ENCODE measurements at places on chromosomes 13 and 19.

GRCh38 chr13:24252136-24252535 lies 57.2 kb upstream of the C1QTNF9 start:
- peak overlapping the region; percentile 94 for H3K27ac ChIP-seq
- H3K36me3 ChIP-seq, result peaks cover 46% of the 10 kb centered on the region
- H3K4me3 ChIP-seq, result peak overlapping the region; percentile 91
- peaks cover 62% of the 10 kb centered on the region for H3K4me1 ChIP-seq

GRCh38 chr13:110030394-110030928 lies 244.1 kb upstream of the IRS2 start:
- no peak for DNase-seq
- no peak overlapping the region for H3K27ac ChIP-seq
- H3K36me3 ChIP-seq, result no peaks in the 10 kb centered on the region
- H3K4me1 ChIP-seq, result no peaks in the 10 kb centered on the region
- no peak overlapping the region for H3K4me3 ChIP-seq

DNA sequence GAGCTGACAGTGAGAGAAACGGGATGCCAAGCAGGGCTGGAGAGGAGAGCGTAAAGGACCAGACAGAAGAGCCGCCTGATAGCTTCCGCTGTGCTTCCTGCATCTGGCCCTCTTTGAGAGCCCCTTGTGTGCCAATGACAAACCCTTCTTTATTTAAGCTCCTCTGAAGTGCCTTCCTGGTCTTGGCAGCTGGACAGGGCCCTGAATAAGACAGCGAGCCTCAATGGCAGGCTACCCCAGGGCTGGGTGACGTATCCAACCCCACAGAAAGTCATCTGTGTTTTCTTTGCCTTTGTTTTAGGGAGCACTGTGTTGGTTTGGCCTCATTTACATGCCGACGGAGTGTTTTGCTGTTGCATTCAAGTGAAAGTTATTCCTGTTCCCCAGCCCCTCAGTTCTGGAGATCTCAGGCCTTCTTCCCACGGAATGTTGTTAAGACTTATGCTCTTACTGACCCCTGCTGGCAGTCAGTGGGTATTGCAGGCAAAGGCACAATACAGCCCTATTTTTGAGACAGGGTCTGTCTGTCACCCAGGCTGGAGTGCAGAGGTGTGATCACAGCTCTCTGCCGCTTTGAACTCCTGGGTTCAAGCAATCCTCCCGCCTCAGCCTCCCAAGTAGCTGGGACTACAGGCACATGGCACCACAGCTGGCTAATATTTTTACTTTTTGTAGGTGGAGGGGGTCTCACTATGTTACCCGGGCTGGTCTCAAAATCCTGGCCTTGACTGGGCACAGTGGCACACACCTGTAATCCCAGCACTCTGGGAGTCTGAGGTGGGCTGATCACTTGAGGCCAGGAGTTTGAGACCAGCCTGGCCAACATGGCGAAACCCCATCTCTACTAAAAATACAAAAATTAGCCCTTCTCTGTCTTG lies 16.8 kb downstream of the CCL25 start:
- no peaks in the 10 kb centered on the region for H3K36me3 ChIP-seq
- no peaks in the 10 kb centered on the region for H3K27me3 ChIP-seq
- H3K4me3 ChIP-seq, result no peak overlapping the region
- H3K4me1 ChIP-seq, result no peaks in the 10 kb centered on the region
- H3K27ac ChIP-seq, result no peak overlapping the region

GRCh38 chr19:31583148-31583547 lies 233.9 kb upstream of the TSHZ3 start:
- H3K27me3 ChIP-seq, result no peaks in the 10 kb centered on the region
- no peak overlapping the region for H3K27ac ChIP-seq
- no peak for DNase-seq
- H3K36me3 ChIP-seq, result no peaks in the 10 kb centered on the region
- H3K4me3 ChIP-seq, result no peak overlapping the region

GRCh38 chr19:27993619-27994570 lies 1219.1 kb downstream of the UQCRFS1 start:
- no peaks in the 10 kb centered on the region for H3K4me1 ChIP-seq
- H3K27me3 ChIP-seq, result no peaks in the 10 kb centered on the region
- no peak overlapping the region for H3K27ac ChIP-seq
- DNase-seq, result no peak
- H3K36me3 ChIP-seq, result no peaks in the 10 kb centered on the region
- no peak overlapping the region for H3K4me3 ChIP-seq

DNA sequence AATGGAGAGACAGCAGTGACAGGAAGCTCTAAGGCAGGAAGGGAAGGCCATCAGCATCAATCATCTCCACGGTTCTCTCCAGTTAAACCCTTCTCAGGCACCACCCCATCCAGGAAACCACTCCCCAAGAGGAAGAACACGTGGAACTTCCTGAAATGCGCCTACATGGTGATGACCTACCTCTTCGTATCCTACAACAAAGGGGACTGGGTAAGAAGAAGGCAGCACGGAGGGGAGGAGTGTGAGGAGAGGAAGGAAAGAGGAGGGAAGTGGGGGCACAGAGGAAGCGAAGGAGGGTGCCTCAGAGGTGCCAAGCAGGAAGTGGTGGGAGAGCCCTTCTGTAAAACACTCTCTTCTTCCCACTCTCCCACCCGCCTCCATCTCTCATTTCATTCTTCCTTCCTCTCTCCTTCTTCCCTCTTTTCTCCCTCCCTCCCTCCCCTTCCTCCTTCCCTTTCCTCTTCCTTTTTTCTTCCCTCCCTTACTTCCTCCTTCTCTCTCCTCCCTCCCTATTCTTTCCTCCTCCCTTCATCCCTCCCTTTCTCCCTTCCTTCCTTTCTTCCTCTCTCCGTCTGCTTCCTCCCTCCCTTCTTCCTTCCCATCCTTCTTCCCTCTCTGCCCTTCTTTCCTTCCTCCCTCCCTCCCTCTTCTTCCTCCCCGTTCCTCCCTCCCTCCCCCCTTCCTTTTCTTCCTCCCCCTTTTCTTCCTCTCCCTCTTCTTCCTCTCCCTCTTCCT lies 12.6 kb downstream of the ZSCAN5A start:
- DNase-seq, result no peak
- H3K36me3 ChIP-seq, result peaks cover 7% of the 10 kb centered on the region
- peak overlapping the region; percentile 62 for H3K4me3 ChIP-seq
- peak overlapping the region; percentile 62 for H3K27ac ChIP-seq
- H3K27me3 ChIP-seq, result no peaks in the 10 kb centered on the region
- H3K4me1 ChIP-seq, result peaks cover 10% of the 10 kb centered on the region

- no peak for DNase-seq
- H3K4me3 ChIP-seq, result no peak overlapping the region
- no peaks in the 10 kb centered on the region for H3K4me1 ChIP-seq
- H3K27ac ChIP-seq, result no peak overlapping the region
Measured at GRCh38 chr19:7063339-7063738, 4.9 kb upstream of the MBD3L3 start.

DNA sequence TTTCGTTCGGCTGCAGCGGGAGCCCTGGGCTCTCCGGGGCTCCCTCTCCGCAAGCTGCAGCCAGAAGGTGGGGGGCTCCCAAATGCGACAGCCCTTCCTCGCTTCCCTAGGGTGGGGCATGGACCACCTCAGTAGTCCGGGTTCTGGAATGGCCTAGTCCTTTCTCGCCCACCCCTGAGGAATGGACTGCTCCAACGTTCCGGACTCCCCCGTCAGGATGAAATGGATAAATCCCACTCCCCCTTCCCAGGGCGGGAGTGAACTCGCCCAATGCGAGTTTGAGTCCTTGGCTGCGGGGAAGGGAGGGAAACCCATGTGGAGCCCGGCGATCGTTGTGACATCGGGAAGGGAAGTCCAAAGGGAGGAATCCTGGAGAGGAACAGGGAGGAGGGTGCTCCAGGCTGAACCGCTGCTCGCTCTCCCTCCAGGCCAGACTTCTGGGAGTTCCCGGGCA lies 5.5 kb downstream of the HRC start:
- H3K27ac ChIP-seq, result no peak overlapping the region
- no peak for DNase-seq
- peaks cover 62% of the 10 kb centered on the region for H3K27me3 ChIP-seq
- H3K4me1 ChIP-seq, result peaks cover 26% of the 10 kb centered on the region
- no peaks in the 10 kb centered on the region for H3K36me3 ChIP-seq
- peak overlapping the region; percentile 82 for H3K4me3 ChIP-seq

DNA sequence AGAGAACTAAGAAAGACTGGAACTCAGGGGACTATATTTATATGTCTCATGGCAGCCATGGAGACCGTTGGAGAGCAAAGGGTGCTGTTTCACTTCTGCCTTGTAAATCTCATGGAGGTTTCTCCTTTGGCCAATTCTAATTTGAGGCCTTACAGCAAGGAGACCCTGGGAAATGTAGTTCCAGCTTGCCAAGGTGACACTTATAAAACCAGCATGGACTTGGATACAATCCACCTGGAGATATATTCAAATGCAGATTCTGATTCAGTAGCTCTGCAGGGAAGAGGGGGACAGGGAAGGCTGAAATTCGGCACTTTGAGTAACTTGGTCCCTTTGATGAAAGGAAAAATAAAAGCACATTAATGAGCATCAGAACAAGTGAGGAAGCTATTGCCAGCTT lies 90.0 kb downstream of the OXGR1 start:
- no peaks in the 10 kb centered on the region for H3K4me1 ChIP-seq
- H3K4me3 ChIP-seq, result no peak overlapping the region
- no peaks in the 10 kb centered on the region for H3K36me3 ChIP-seq
- no peak overlapping the region for H3K27ac ChIP-seq
- no peak for DNase-seq
- no peaks in the 10 kb centered on the region for H3K27me3 ChIP-seq

DNA sequence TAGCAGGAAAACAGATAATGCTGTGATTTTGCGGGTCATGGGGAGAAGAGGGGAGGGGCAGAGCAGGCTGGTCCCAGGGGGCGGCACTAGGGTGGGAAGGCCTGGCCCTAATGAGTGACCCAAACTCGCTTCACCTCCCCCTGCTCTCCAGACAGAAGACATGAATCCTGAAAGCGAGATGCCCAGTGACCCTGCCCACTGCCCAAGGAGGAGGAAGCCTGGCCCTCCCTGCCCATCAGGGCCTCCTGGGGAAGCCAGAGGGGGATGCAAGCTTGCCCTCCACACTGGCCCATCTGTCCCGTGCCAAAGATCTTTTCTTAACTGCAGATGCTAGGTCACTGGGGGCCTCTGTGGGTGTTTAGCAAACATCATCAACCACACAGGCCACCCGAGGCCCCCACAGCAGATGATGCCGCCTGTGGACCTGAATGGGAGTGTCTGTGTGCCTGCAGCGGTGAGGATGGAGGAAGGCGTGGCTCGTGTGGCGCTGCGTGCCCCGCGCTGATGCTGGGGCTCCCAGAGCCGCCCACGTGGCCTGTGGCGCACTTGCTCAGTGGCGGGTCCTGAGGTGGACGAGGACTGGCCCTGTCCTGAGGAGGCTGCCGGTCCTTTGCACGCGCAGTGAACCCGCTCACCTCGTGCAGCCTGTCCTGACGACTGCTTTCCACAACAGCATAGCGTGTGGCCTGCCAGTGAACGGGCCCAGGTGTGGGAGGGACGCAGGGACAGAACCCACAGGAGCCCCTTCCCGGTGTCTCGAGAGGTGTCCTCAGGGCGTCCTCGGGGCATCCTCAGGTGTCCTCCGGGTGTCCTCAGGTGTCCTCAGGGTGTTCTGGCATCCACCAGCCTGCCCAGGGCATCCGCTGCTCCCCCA lies 80.5 kb upstream of the MCF2L start:
- no peak overlapping the region for H3K4me3 ChIP-seq
- DNase-seq, result no peak
- peaks cover 11% of the 10 kb centered on the region for H3K27me3 ChIP-seq
- no peaks in the 10 kb centered on the region for H3K36me3 ChIP-seq
- no peak overlapping the region for H3K27ac ChIP-seq
- H3K4me1 ChIP-seq, result no peaks in the 10 kb centered on the region

DNA sequence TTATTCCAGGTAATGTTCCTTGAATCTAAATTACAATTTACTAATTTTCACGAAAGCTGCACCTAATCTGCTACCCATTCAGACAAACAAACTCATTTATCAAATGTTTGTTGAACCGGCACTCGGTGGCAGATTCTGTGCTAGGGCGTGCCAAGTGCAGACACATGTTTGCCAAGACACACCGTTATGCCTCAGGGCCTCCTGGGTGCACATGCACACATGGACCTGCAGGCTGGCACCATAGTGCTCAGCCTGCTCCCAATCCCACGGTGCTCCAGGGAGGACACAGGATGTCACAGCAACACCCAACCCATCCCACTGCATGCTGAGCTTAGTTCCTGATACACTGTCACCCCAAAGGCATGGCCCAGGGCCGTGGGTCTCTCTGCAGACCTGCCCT lies 7.7 kb downstream of the SCGB2B2 start:
- H3K36me3 ChIP-seq, result peaks cover 2% of the 10 kb centered on the region
- H3K4me1 ChIP-seq, result peaks cover 4% of the 10 kb centered on the region
- no peak for DNase-seq

DNA sequence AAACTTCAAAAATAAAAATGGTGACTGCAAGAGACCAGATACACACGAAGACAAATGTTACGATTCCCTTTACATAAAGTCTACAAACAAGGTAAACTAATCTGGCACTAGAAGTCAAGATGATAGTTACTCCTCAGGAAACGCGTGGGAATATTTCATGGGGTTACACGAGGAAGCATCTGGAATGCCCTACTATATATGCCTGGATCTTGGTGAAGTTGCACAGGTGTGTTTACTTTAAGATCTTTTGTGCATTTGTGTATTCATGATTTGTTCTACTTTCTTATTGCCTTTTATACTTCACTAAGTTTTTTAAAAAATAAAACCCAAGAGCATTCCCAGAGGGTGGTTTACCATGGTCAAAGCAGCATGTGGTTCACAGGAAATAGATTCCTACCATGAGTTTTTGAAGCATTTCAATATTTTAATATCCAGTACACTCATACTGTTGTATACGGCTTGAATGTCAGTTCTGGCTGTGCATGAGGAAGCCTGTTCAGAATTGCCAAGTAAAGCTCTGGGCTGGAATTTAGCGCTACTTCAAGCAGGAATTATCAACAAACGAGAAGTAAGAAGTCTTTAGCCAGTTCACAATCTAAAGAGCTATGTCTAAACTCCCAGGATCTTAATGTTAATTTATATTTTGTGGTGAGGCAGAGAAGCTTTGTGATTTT lies 239.8 kb upstream of the KLHL1 start:
- H3K27me3 ChIP-seq, result no peaks in the 10 kb centered on the region
- H3K4me3 ChIP-seq, result no peak overlapping the region
- H3K27ac ChIP-seq, result no peak overlapping the region
- DNase-seq, result no peak

DNA sequence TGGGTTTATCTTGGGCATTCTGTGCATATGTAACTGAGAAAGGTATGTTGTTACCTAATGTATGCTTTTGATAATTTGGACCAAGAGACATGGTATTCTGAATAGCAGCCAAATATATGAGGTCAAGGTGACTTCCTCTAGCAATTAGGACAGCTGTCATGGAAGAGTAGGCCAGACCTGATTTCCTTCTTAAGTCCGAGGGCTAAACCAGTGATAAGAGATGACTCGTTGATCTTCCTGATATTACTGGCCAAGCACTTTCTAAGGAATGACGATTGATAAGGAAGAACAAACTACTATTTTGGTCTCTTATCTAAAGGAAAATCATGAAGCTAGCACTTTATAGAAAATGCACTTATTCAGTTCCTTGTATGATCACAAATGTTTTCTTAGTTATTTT lies 42.7 kb downstream of the ARHGAP35 start:
- no peaks in the 10 kb centered on the region for H3K36me3 ChIP-seq
- H3K4me1 ChIP-seq, result peaks cover 16% of the 10 kb centered on the region
- no peak overlapping the region for H3K4me3 ChIP-seq
- H3K27me3 ChIP-seq, result no peaks in the 10 kb centered on the region
- no peak for DNase-seq
- H3K27ac ChIP-seq, result no peak overlapping the region

GRCh38 chr19:13013649-13014048 lies 18.4 kb downstream of the NFIX start:
- DNase-seq, result no peak
- H3K36me3 ChIP-seq, result no peaks in the 10 kb centered on the region
- H3K4me3 ChIP-seq, result peak overlapping the region; percentile 43

Measured in T-helper 2 cell treated with Interferon-gamma antibody and Interleukin-4, amounts not matched to agents 5 μg/mL and 100 μg/mL, for 36 hours (primary cell).